NCI-H1436 treated with DMSO at 0.1 percent for 48 hours (cell line): ENCODE measurements at places on chromosomes 6 and 20.

DNA sequence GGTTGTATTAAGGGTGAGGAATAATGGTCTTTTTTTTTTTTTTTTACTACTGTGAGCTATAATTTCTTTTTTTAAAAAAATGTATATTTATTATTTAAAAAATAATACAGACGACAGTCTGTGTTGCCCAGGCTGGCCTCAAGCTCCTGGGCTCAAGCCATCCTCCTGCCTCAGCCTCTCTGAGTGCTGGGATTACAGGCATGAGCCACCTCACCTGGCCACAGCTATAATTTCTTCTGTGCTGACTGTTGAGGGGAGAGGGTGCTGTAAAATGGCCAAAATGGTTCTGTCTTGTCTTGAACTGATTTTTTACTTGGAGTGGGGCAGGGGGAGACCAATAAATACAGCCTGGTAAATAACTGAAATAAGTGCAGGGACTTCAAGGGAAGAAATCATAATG lies 3.6 kb downstream of the SRSF3 start:
- no peak for DNase-seq

- DNase-seq: no peak
These were observed 476.2 kb downstream of the MMUT start for GRCh38 chr6:48986845-48987244.

GRCh38 chr6:81138236-81138635 lies 614.2 kb downstream of the TENT5A start:
- DNase-seq: no peak

DNA sequence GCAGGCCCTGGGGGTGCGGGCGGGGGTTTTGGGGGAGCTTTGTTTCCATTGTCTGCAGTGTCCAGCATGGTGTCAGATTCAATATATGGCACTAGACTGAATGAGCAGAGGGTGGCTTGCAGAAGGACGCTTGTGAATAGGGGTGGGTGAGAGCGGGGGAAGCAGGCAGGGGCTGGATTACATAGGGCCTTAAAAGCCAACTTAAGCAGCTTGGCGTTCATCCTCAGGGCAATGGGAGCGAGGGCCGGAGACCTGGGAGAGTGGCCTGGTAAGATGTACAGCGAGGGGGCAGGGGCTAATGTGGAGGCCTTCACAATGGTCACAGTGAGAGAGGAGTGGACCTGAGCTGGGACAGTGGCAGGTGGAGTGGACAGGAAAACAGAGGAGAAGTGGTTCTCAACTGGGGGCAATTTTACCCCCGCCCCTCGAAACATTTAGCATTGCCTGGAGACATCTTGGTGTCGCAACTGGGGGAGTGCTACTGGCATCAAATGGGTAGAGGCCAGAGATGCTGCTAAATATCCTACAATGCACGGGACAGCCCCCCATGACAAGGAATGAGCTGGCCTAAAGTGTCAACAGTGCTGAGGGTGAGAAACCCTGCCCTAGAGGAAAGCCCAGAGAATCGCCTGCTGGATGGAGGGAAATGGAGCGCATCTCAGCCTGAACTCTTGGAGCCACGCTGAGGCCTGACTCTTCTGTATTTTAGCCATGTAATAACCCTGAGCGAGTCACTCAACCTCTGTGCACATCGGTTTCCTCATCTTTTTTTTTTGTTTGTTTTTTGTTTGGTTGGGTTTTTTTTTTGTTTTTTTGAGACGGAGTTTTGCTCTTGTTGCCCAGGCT lies 15.1 kb upstream of the BAK1 start:
- no peak for DNase-seq

GRCh38 chr20:50909413-50909812 lies 21.8 kb downstream of the ADNP start:
- DNase-seq: no peak

GRCh38 chr6:82364087-82365015 lies 734 bp downstream of the TPBG start:
- DNase-seq: no peak

GRCh38 chr20:36090223-36090622 lies 64.3 kb upstream of the EPB41L1 start:
- no peak for DNase-seq

- no peak for DNase-seq
These were observed 42.6 kb downstream of the KIAA1755 start for GRCh38 chr20:38217791-38218565.

- DNase-seq: no peak
These were observed 729.2 kb upstream of the MARCKS start for GRCh38 chr6:113127786-113128419.
